ENCODE measurements at places on chromosomes 13 and 19. TPM values are rescaled to one million over a fixed set of nuclear protein-coding genes. Genes with fewer than 3 reads are reported as not detected.

- H3K4me3 ChIP-seq: no peak overlapping the region
- no peaks in the 10 kb centered on the region for H3K27me3 ChIP-seq
- H3K36me3 ChIP-seq: no peaks in the 10 kb centered on the region
These were observed 1169.7 kb downstream of the DIAPH3 start for GRCh38 chr13:58994077-58994476.

CCDC8 gene
- total RNA-seq: not detected

DNA sequence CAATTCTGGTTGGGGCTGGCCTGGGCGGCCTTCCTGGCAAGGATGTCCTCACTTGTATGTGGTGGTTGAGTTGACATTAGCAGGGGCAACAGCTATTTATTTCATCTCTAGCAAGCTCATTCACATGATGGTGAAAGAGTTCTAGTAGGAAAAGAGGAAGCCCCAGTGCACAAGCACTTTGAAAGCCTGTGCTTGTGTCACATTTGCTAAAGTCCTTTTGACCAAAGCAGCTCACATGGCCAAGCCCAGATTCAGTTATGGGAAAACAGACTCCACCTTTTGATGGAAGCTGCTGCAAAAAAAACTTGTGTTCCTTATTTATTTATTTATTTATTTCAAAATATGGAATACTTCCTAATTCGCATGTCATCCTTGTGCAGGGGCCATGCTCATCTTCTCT, 17.2 kb downstream of the GTF2F2 start:
- no peak overlapping the region for H3K4me3 ChIP-seq
- H3K27me3 ChIP-seq: no peaks in the 10 kb centered on the region
- H3K36me3 ChIP-seq: peaks cover 22% of the 10 kb centered on the region
- DNase-seq: no peak
- no peaks in the 10 kb centered on the region for H3K4me1 ChIP-seq

GRCh38 chr13:47521890-47522487, 479.1 kb downstream of the SUCLA2 start:
- no peak overlapping the region for H3K4me3 ChIP-seq
- H3K27me3 ChIP-seq: no peaks in the 10 kb centered on the region
- no peaks in the 10 kb centered on the region for H3K4me1 ChIP-seq
- no peak overlapping the region for H3K27ac ChIP-seq
- no peak for DNase-seq

Measured in CD4-positive, alpha-beta memory T cell (primary cell).